ENCODE measurements at places on chromosomes 11 and 22. TPM values are rescaled to one million over a fixed set of nuclear protein-coding genes. Genes with fewer than 3 reads are reported as not detected.

Gene TRPM5
- 0.21 TPM for total RNA-seq

DNA sequence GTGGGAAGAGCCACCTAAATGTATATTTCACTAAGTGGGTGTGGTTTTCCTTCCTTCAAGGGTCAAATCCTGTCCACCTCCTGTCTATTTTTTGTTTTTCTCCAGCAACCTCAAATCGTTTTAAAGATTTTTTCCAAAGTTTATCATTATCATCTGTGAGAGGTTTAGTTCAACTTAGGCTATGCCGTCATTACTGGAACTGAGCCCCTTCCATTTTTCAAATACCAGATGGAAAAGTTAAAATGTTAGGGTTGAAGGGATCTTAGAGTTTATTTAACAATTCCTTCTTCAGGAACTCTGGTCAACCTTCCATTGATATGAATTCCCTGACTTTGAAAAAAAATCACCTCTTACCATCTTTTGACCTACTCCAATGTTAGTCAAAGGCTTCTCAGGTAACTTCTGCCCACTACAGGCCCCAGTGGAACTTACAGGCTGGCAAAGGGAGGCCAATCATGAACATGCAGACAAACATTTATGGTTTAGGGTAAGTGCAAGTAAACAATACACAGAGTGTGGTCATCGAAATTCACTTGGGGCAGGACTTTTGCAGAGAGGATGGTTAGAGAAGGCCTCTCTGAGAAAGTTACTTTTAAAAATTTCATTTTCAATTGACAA, 45.2 kb downstream of the SYN3 start:
- no peaks in the 10 kb centered on the region for H3K27me3 ChIP-seq
- H3K4me1 ChIP-seq: no peaks in the 10 kb centered on the region
- DNase-seq: no peak
- H3K4me3 ChIP-seq: no peak overlapping the region
- no peaks in the 10 kb centered on the region for H3K36me3 ChIP-seq

DNA sequence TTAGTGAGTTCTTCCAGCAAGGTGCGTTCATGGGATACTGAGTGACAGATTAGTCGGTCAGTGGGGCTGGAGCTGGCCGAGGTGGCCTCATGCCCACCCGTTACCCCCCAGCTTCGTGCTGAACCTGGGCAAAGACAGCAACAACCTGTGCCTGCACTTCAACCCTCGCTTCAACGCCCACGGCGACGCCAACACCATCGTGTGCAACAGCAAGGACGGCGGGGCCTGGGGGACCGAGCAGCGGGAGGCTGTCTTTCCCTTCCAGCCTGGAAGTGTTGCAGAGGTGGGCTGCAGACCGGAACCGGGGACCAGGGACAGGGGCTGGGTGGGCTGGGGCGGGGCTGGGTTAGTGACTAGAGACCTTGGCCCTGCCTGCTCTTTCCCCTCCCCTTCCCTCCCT, 2.9 kb downstream of the LGALS1 start:
- no peaks in the 10 kb centered on the region for H3K27me3 ChIP-seq
- DNase-seq: no peak
- H3K27ac ChIP-seq: peak overlapping the region; percentile 93
- H3K4me3 ChIP-seq: no peak overlapping the region

DNA sequence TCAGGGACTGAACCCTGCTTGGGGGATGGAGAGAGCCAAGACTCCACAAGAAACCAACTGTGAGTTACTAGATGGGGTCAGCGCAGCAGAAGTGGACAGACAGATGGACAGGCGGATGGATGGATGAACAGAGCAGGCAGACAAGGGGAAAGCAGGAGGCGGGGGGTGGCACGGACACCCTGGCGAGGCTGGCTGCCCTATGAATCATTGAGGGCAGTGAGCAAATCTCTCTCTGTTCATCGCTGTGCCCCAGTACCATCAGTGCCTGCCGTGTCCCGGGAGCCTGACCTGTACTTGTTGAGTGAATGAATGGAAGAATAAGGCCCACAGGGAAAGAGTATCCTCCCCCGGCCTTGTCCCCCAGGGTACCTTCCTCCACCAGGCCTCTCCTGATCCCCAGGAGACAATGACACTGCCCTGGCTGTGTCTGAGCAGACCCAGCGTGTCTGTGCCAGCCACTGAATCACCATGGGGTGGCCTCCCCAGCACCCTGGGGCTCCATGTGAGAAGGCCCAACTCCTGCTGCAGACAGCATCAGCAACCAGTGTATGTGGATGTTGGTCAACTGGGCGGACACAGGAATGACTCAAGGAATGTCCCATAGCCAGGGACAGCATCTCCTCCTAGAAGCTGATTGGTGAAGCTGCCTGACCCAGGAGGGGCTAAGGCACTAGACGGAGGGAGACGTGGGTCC, 5.1 kb upstream of the KLHL35 start:
- no peaks in the 10 kb centered on the region for H3K36me3 ChIP-seq
- H3K27me3 ChIP-seq: no peaks in the 10 kb centered on the region
- no peak overlapping the region for H3K27ac ChIP-seq

GRCh38 chr11:2428322-2428795, 16.0 kb downstream of the TRPM5 start:
- H3K36me3 ChIP-seq: no peaks in the 10 kb centered on the region
- DNase-seq: no peak
- no peaks in the 10 kb centered on the region for H3K4me1 ChIP-seq
- H3K27me3 ChIP-seq: no peaks in the 10 kb centered on the region
- no peak overlapping the region for H3K4me3 ChIP-seq

DNA sequence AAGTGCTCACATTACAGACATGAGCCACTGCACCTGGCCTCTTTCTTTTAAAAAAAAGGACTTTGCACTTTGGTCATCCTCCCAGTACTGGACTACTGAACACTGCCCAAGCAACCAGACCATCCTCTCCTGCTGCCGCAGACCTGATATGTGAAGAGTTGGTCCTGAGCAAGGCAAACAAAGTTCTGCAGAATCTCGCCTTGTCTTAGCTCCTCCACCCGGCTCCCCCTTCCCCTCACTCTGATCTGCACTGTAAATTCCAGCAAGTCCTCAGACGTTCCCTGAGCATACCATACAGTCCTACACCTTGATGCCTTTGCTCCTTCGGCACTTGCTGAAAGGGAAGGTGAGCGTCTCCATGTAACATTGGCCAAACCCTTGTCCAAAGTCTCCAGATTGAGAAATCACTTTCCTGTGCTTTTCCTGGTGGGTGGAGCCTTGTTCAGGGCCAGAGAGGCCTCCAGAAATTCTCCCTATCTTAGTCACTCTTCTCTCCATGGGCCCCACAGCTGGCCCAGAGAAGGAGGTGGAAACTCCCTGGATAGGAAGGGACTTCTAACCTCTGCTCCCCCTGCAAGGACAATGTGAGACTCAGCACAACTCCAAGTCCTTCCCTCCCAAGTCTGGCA, 47.0 kb upstream of the TIMP3 start:
- DNase-seq: peak; percentile 55
- peak overlapping the region; percentile 27 for H3K27ac ChIP-seq
- no peak overlapping the region for H3K4me3 ChIP-seq

Gene DEFB108B
- total RNA-seq: not detected

DNA sequence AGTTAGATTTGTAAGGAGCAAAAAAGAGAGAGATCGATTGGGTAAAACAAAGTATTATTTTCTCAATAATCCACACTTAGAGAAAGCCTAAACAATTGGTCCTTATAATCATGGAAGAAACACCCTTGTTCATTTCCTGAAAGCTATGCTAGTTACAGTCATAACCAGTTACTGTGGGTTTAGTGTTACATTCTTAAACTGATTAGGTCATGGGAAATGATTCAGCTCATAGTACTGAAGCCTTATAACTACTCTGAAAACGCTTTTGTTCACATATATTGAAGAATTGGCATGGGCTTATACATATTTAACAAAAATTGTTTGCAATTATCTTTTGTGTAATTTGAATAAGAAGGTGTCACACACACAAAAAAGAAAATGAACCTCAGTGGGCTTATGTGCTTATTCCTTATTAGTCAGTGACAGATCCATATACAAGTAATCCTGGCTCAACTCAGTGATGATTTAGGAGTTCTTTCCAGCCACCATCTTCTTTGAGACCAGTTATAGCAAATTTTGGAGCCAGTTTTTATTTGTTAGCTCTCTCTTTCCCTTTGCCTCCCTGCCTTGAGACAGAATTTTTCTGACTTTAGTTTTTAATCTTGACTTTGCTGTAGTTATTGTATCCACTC, 198.5 kb upstream of the CTSC start:
- H3K4me3 ChIP-seq: no peak overlapping the region
- H3K4me1 ChIP-seq: no peaks in the 10 kb centered on the region
- no peaks in the 10 kb centered on the region for H3K36me3 ChIP-seq
- no peak for DNase-seq
- H3K27me3 ChIP-seq: no peaks in the 10 kb centered on the region

GRCh38 chr11:19316434-19316833, 75.7 kb upstream of the E2F8 start:
- no peaks in the 10 kb centered on the region for H3K36me3 ChIP-seq
- H3K27me3 ChIP-seq: no peaks in the 10 kb centered on the region
- no peak overlapping the region for H3K4me3 ChIP-seq
- peaks cover 6% of the 10 kb centered on the region for H3K4me1 ChIP-seq
- DNase-seq: peak; percentile 17

DNA sequence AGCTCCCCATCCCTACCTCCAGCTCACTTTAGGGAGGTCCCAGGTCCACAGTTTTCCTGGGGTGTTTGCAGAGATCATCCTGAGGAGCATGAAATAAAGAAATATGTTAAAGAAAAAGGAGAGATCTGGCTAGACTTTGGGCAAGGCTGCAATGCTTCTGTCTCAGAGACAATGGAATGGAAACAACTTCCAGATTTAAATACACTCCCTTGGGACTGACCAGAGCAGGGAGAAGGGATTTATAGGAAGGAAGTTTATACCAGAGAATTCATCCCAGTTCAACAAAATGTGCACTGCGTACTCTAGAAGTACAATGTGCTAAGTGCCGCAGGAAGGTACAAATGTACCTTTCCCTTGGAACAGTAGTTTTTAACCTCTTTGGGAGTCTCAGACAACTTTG, 40.4 kb downstream of the ETS1 start:
- H3K27ac ChIP-seq: peak overlapping the region; percentile 91
- peaks cover 6% of the 10 kb centered on the region for H3K4me1 ChIP-seq
- no peaks in the 10 kb centered on the region for H3K27me3 ChIP-seq

DNA sequence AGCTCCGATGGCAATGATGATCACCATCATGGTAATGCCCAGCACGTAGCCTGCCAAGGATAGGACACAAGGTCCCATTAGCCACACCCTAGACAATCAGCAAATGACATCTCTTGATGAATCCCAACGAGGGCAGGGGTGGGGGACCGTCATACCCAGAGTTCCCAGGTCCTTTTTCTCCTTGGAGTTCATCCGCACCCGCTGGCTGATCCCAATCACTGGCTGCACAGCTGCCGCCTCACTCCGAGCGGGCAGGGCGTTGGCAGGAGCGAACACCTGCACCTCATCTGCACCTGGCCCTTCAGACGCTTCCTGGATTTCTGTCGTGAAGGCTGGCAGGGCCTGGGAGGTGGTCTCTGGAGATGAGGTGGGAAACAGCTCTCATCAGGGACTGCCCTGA, 2.9 kb downstream of the PIK3IP1 start:
- peak overlapping the region; percentile 65 for H3K4me3 ChIP-seq
- DNase-seq: no peak
- no peaks in the 10 kb centered on the region for H3K36me3 ChIP-seq
- H3K4me1 ChIP-seq: peaks cover 15% of the 10 kb centered on the region
- no peaks in the 10 kb centered on the region for H3K27me3 ChIP-seq

DNA sequence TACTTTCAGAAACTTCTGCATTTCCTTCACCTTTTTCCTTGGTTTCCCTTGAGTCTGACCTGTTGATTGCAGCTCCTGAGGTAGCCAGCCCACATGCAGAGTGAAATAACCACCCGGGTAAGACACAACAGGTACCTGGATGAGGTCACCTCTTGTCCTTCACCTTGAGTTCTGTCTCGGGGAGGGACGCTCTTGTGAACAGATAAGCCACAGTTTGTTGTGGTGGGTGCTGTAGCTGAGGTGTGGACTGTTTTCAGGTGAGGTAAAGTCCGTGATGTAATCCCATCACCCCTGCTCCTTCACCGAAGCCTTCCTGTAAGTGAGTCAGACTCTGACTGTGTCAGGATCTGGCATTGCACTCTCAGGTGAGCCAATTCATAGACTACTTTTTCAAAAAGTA, 183.1 kb downstream of the NAV2 start:
- H3K27ac ChIP-seq: no peak overlapping the region
- DNase-seq: no peak
- H3K27me3 ChIP-seq: no peaks in the 10 kb centered on the region
- no peak overlapping the region for H3K4me3 ChIP-seq

- H3K36me3 ChIP-seq: no peaks in the 10 kb centered on the region
- no peak overlapping the region for H3K4me3 ChIP-seq
- no peak for DNase-seq
- no peaks in the 10 kb centered on the region for H3K4me1 ChIP-seq
- no peaks in the 10 kb centered on the region for H3K27me3 ChIP-seq
Observed at GRCh38 chr11:71286701-71287643, 34.6 kb upstream of the SHANK2 start.

DNA sequence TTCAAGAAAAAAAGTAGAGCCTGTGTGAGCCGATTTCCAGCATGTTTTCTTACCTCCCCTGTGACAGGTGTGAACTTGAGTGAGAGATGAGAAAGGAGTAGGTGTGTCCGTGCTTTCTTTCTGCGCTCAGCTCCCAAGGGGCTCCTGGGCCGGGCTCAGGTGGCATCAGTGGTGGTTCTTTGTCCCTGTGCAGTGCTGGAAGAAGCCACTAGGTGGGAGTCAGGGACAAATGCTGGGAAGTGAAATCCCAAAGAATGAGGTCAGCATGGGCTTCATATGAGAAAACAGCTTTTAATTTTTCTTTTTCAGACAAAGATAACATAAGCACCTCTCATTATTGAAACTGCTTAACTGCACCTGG, 57.8 kb downstream of the PPFIBP2 start:
- H3K36me3 ChIP-seq: no peaks in the 10 kb centered on the region
- no peak overlapping the region for H3K4me3 ChIP-seq
- H3K27ac ChIP-seq: no peak overlapping the region
- H3K4me1 ChIP-seq: peaks cover 13% of the 10 kb centered on the region
- DNase-seq: peak; percentile 69
- H3K27me3 ChIP-seq: no peaks in the 10 kb centered on the region

Gene NRIP3
- 6.8 TPM for total RNA-seq

DNA sequence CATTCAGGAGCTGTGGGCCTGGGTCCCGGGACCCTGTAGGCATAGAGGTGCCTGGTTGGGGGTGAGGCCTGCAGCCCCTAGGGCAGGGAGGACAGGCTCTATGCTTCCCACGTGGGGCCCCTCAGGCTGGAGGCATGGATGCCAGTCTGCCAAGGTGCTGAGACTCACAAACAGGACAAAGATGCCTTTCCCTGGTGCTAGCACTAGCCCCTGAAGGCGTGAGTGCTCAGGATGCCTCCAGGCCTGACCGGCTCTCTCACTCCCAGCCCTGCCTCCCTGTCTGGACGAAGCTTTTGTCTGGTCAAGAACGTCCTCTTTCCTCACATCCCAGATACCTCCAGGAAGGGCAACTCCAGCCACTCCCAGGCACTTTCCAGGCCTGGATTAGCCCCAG, 2.1 kb downstream of the CDC42BPG start:
- H3K4me3 ChIP-seq: no peak overlapping the region
- H3K27me3 ChIP-seq: no peaks in the 10 kb centered on the region
- H3K36me3 ChIP-seq: no peaks in the 10 kb centered on the region
- DNase-seq: no peak
- H3K4me1 ChIP-seq: no peaks in the 10 kb centered on the region

- H3K4me3 ChIP-seq: no peak overlapping the region
- H3K4me1 ChIP-seq: no peaks in the 10 kb centered on the region
- H3K27ac ChIP-seq: no peak overlapping the region
- H3K27me3 ChIP-seq: no peaks in the 10 kb centered on the region
Observed at GRCh38 chr11:119258180-119258579, 52.0 kb downstream of the CBL start.

GRCh38 chr11:63838150-63838677, 696 bp upstream of the MARK2 start:
- H3K4me1 ChIP-seq: no peaks in the 10 kb centered on the region
- H3K27ac ChIP-seq: peak overlapping the region; percentile 94
- DNase-seq: no peak
- H3K36me3 ChIP-seq: no peaks in the 10 kb centered on the region
- peak overlapping the region; percentile 97 for H3K4me3 ChIP-seq

Data from uterus (tissue), 4 donors.